Omental fat pad (tissue), 4 donors: ENCODE measurements at places on chromosomes 6 and 20. TPM values are rescaled to one million over a fixed set of nuclear protein-coding genes. Genes with fewer than 3 reads are reported as not detected.

- DNase-seq: no peak
Measured at GRCh38 chr20:18166241-18166881, 28.7 kb downstream of the KAT14 start.

GRCh38 chr20:44172572-44172950 is 14.4 kb downstream of the JPH2 start:
- no peak for DNase-seq

DNA sequence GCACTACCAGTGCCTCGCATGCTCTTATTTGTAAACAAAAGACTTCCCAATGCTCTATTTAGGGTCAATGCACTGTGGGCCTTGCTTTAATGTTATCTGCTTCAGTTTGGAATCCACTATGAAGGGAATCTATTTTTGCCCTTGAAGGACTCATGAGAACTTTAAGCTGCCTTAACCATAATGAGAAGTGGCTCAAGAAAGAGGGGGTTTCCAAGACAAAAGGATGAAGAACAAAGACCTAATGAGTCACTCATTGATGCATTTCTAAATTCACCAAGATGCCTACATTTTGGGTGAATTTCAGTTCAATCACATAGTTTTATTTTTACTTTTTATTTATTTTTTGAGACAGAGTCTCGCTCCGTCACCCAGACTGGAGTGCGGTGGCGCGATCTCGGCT is 228.2 kb downstream of the LY86 start:
- DNase-seq: no peak

DNA sequence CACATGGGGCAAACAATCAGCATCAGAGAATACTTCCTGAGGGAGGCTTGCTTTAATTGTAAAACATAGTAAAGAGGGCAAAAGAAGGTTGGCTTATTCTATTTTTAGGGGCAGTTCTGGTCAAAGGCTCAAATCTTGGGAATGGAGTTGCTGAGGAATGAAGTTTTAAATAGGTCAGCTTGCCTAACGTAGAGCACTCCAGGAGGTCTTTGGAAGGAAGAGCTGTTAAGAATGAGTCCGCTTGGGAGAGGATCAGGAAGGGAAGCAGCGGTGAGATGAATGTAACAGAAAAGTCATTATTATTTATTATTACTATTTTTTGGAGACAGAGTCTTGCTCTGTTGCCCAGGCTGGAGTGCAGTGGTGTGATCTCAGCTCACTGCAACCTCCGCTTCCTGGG is 108.7 kb downstream of the ZFAND3 start:
- DNase-seq: no peak

The MOXD1 gene
- total RNA-seq: 1.6 TPM

The BANF2 gene
- not detected for total RNA-seq

The DHX16 gene
- 23.0 TPM for total RNA-seq

- DNase-seq: no peak
Measured at GRCh38 chr20:770691-771090, 2.4 kb upstream of the SLC52A3 start.

DNA sequence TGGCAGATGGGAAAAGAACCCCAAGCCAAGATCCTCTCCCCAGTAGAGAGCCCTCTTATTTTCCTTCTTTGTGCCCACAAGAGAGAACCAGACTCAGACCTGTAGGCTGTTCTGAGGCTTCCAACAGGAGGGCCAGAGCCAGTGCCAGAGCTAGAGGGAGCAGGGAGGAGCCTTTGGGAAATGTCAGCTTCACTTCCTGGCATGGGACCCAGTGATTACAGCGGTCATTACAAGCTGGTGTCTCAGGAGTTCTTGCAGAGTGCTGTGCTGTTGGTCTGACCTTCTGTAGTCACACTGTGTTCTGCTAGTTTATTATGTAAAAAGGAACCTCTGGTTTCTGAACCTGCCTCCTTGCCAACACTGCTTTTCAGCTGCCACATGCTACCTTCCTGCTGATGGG is 38.9 kb downstream of the STK35 start:
- no peak for DNase-seq
